ENCODE measurements at places on chromosomes 16 and 17. TPM values are rescaled to one million over a fixed set of nuclear protein-coding genes. Genes with fewer than 3 reads are reported as not detected.

DNA sequence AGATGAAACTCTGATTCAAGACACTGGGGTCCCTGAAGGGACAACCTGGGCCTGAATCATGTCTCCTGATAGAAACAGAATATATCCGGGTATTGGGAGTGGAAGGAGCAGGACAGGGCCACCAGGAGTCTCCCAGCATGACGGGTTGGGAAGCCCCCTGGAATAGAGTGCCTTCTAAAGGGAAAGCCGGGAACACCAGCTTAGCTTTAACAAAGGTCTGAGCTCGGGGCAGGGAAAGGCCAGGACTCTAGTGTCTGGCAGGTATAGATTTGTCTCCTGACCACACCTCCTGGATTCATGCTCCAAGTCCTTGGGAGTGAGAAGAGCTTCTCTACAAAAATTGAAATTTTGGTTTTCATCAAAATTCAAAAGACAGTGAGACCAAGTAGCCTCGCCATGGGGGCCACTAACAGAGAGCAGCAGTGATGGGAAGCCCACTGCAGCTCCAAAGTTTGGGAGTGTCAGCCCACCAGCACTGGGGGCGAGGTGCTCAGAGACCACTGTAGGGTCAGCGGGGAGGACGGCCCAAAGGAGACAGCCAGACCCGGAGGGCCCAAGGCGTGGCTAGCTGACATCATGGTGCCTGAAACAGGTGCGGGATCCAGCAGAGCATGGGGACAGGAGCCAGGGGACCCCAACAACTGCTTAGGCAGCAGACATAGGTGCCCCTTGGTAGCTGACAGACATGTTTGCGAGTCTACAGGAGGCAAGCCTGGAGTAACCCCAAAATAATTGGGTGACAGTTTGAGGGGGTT is 81.0 kb downstream of the C16orf78 start:
- H3K4me3 ChIP-seq, result no peak overlapping the region
- DNase-seq, result no peak
- H3K4me1 ChIP-seq, result no peaks in the 10 kb centered on the region
- peaks cover 9% of the 10 kb centered on the region for H3K27me3 ChIP-seq
- no peaks in the 10 kb centered on the region for H3K36me3 ChIP-seq

GRCh38 chr17:29726715-29727252 is 104.1 kb upstream of the CORO6 start:
- peaks cover 40% of the 10 kb centered on the region for H3K36me3 ChIP-seq
- peak overlapping the region; percentile 49 for H3K27ac ChIP-seq
- no peak overlapping the region for H3K4me3 ChIP-seq
- no peaks in the 10 kb centered on the region for H3K27me3 ChIP-seq
- DNase-seq, result no peak

LPO gene
- total RNA-seq, result not detected

DNA sequence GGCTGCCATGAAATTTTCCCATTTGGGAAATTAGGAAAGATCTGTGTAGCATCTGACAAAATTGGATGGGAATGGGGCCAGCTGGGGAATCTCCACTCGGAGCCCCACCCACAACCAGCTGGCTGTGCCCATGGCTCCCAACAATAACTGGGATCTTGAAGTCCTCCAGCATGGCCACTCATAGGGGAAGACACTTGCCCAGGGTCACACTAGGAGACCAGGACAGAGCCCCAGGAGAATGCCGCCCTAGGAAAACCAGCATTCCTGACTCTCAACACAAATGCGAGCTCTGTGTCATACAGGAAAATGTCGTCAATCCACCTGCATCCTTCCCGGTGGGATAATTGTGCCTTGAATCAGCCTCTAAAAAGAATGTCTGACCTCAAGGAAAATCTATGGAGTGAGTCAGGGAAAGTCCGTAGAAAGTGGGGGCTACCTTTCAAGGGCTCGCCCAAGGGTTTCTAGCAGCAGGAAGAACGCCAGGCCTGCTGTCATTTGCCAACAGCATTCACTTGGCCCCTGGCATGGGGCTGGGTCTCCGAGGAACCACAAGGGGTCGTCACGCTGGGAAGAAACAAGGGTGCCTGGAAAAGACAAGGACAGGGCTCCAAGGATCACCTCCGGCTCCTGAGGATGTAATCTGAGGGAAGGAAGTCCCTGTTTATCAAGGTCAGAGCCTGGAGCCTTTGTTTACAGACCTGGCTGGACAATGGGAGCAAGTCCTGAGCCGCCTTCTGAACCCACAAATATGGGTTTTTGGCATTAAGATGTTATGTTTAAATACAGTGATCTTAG is 15.9 kb downstream of the CDH5 start:
- no peak overlapping the region for H3K4me3 ChIP-seq
- no peaks in the 10 kb centered on the region for H3K36me3 ChIP-seq
- DNase-seq, result no peak
- no peak overlapping the region for H3K27ac ChIP-seq
- peaks cover 7% of the 10 kb centered on the region for H3K27me3 ChIP-seq

DNA sequence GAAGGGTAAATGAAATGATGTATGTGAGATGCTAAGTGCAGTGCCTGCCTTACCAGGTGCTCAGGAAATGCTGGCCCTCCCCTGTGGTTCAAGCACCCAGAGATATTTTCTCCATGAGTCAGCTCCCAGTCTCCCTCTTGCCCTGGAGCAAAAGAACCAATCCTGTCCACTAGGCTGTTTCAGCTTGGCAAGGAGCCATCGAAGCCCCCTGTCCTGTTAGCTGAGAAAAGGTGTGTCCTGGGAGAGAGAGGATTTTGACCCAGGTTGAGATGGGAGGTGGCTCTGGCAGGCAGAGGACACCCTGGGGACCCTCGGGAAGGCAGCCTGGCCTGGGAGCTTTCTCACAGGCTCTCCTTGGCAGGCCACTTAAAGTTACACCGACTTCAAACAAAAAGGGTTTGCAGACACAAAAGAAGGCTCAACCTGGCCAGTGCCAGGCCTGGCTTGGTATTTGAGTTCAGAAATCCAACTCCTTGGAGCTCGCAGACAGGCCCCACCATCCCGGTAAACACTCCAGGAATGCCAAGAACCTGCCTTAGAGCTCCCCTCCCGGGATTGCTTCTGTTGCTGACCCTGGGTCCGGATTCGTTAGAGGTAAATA is 29.6 kb downstream of the NTN1 start:
- H3K27ac ChIP-seq, result no peak overlapping the region
- no peak for DNase-seq
- H3K4me3 ChIP-seq, result no peak overlapping the region
- no peaks in the 10 kb centered on the region for H3K36me3 ChIP-seq
- no peaks in the 10 kb centered on the region for H3K27me3 ChIP-seq

LRRC37A gene
- 2.9 TPM for total RNA-seq

DNA sequence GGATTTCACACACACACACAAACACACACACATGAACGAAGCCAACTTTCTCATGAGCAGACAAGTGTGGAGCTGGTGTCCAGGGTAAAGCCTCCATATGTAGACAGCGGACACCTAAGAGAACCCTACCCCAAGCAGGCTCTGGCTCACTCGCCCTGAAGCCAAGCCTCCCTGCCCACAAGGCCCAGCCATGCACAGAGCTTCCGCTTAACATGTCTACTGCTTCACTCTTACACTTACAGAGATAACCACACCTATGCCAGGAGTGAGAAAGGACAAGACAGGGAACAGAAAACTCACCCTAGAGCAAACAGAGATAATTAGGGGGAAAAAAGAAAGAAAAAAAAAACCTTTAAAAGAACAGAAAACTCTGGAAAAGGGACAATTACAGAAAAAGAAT is 67.5 kb downstream of the CYTH1 start:
- H3K4me1 ChIP-seq, result peaks cover 74% of the 10 kb centered on the region
- peak overlapping the region; percentile 20 for H3K4me3 ChIP-seq
- no peak for DNase-seq

DNA sequence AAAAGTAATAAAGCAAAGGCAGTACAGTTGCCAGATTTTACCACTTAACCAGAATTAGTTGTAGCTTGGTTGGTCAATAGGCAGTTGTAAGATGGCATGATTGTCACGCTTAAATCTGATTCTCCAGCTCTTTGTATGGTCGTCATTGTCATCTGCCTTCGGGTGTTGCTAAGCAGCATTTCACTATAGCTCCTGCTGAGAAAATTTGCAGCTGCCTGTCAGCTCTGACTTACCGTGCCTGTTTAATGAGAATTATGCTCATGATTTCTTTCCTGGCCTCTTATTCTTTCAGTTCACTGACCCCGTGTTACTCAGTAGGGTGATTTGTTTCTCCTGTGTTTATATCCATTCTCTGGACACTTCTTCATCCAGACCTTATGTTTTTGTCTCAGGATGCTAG is 66.7 kb downstream of the TANGO6 start:
- DNase-seq, result no peak
- no peak overlapping the region for H3K27ac ChIP-seq
- peaks cover 4% of the 10 kb centered on the region for H3K36me3 ChIP-seq

C16orf89 gene
- total RNA-seq, result not detected

Data from activated T-helper 2 cell treated with anti-CD3 and anti-CD28 coated beads, Interferon-gamma antibody, Interleukin-2, Interleukin-4, amounts not matched to agents 10 μg/mL and 5 μg/mL and 100 μg/mL, durations not matched to agents 14 hours and 24 hours and 36 hours (primary cell).